ENCODE measurements at places on chromosomes 2 and 18. TPM values are rescaled to one million over a fixed set of nuclear protein-coding genes. Genes with fewer than 3 reads are reported as not detected.

- H3K27ac ChIP-seq: peak overlapping the region; percentile 57
- peak; percentile 79 for DNase-seq
- H3K27me3 ChIP-seq: no peaks in the 10 kb centered on the region
- H3K36me3 ChIP-seq: no peaks in the 10 kb centered on the region
Observed at GRCh38 chr2:78977661-78978145, 47.8 kb upstream of the REG3G start.

The CLEC4F gene
- not detected for total RNA-seq

- no peak overlapping the region for H3K27ac ChIP-seq
- no peaks in the 10 kb centered on the region for H3K4me1 ChIP-seq
- no peak overlapping the region for H3K4me3 ChIP-seq
- no peak for DNase-seq
Observed at GRCh38 chr2:108971661-108972566, 17.1 kb downstream of the EDAR start.

DNA sequence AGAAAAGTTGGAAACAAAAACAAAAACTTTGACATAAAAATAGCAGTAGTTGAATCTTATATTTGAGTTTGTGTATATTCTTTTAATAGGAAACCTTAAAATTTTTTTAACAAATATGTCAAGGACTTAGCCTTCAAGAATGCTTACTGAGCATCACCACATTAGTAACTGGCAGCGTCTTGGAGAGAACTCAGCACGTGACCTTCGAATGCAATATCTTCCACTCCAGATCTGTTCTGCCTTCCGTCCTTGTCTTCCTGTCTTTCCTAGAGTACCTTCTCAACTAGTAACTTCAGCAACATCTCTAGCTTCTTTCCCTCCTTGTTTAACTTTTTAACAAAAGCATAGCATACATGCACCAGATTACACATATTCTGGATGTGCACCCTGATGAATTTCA lies 972 bp downstream of the RSAD2 start:
- no peaks in the 10 kb centered on the region for H3K36me3 ChIP-seq
- no peak overlapping the region for H3K4me3 ChIP-seq
- no peak overlapping the region for H3K27ac ChIP-seq
- DNase-seq: no peak

GRCh38 chr2:133788386-133788785 lies 220.1 kb upstream of the NCKAP5 start:
- no peaks in the 10 kb centered on the region for H3K4me1 ChIP-seq
- no peak for DNase-seq
- no peak overlapping the region for H3K27ac ChIP-seq
- no peaks in the 10 kb centered on the region for H3K36me3 ChIP-seq
- peaks cover 5% of the 10 kb centered on the region for H3K27me3 ChIP-seq

The SLC8A1 gene
- total RNA-seq: 0.21 TPM

The HEATR5B gene
- 16.6 TPM for total RNA-seq

- no peaks in the 10 kb centered on the region for H3K27me3 ChIP-seq
- no peak overlapping the region for H3K4me3 ChIP-seq
- no peak overlapping the region for H3K27ac ChIP-seq
- DNase-seq: no peak
Observed at GRCh38 chr2:240596491-240596931, 10.0 kb downstream of the CAPN10 start.

GRCh38 chr2:74646201-74646600 lies 1.9 kb downstream of the M1AP start:
- no peaks in the 10 kb centered on the region for H3K4me1 ChIP-seq
- H3K36me3 ChIP-seq: no peaks in the 10 kb centered on the region
- no peaks in the 10 kb centered on the region for H3K27me3 ChIP-seq

The SFT2D3 gene
- 6.2 TPM for total RNA-seq

GRCh38 chr2:43024515-43025011 lies 201.8 kb downstream of the ZFP36L2 start:
- no peak for DNase-seq
- H3K36me3 ChIP-seq: no peaks in the 10 kb centered on the region
- H3K27me3 ChIP-seq: no peaks in the 10 kb centered on the region
- no peaks in the 10 kb centered on the region for H3K4me1 ChIP-seq
- H3K4me3 ChIP-seq: no peak overlapping the region
